ENCODE measurements at places on chromosomes 11 and 22.

- no peaks in the 10 kb centered on the region for H3K4me1 ChIP-seq
- H3K4me3 ChIP-seq, result no peak overlapping the region
- H3K36me3 ChIP-seq, result no peaks in the 10 kb centered on the region
- peaks cover 11% of the 10 kb centered on the region for H3K27me3 ChIP-seq
- peak; percentile 63 for DNase-seq
- H3K27ac ChIP-seq, result no peak overlapping the region
Observed at GRCh38 chr11:131674051-131674755, 303.8 kb downstream of the NTM start.

DNA sequence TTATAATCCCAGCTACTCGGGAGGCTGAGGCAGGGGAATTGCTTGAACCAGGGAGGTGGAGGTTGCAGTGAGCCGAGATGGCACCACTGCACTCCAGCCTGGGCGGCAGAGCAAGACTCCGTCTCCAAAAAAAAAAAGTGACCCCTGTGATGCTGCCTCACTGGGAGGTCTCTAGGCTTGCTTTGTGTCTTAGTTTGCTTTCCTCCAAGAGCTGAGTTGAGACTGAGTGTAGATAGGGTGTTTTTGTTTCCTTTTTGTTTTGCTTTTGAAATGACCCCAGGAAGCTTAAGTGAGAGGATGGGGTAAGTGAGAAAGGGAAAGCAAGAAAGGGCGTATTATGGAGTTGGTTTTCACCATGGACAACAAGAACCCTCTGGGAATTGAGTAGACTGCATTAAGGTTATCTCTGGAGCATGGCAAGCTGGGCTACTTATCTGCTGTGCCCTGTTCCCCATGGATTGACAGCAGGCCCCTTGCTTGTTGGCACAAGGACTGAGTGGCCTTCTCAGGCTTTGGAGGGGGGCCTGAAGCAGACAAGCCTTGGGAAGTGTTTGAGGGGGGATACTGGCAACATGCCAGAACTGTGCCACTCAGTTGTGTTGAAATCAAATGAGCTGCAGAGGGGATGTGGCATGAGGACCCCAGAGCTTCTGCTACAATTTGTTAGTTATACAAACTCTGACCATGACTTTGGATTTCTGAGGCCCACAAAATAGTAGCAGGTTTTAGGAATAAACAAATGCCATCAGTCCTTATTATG is 300.6 kb upstream of the C11orf87 start:
- H3K27ac ChIP-seq, result no peak overlapping the region
- no peak for DNase-seq
- H3K36me3 ChIP-seq, result no peaks in the 10 kb centered on the region
- no peaks in the 10 kb centered on the region for H3K27me3 ChIP-seq
- H3K4me3 ChIP-seq, result no peak overlapping the region

GRCh38 chr22:22863001-22863400 is 24.6 kb upstream of the IGLL5 start:
- DNase-seq, result no peak
- H3K4me3 ChIP-seq, result no peak overlapping the region
- H3K36me3 ChIP-seq, result no peaks in the 10 kb centered on the region
- H3K27ac ChIP-seq, result no peak overlapping the region
- no peaks in the 10 kb centered on the region for H3K4me1 ChIP-seq

- DNase-seq, result no peak
- no peak overlapping the region for H3K4me3 ChIP-seq
- no peak overlapping the region for H3K27ac ChIP-seq
- H3K27me3 ChIP-seq, result peaks cover 4% of the 10 kb centered on the region
- no peaks in the 10 kb centered on the region for H3K36me3 ChIP-seq
- H3K4me1 ChIP-seq, result no peaks in the 10 kb centered on the region
Observed at GRCh38 chr11:62264004-62264403, 6.0 kb upstream of the SCGB2A2 start.

- DNase-seq, result peak; percentile 31
- no peak overlapping the region for H3K4me3 ChIP-seq
- peaks cover 26% of the 10 kb centered on the region for H3K36me3 ChIP-seq
- no peaks in the 10 kb centered on the region for H3K27me3 ChIP-seq
Observed at GRCh38 chr11:10770626-10771254, 19.7 kb downstream of the CTR9 start.

DNA sequence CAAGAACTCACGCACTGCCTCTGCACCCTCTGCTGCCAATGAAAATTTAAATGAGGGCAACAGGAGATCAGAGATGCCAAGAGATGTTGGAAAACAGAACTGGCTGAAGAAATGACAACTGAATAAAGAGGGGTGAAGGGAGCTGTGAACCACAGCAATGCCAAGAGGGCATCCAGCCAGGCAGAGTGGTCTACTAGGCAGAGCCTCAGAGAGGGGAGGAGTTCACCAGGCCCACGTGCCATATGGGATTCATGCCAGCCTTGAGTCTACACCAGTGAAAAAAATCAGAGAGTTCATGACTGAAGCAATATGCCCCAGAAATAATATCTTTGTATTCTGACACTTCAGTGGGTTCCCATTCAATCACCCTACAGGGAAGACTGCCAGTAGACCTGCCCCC is 4.4 kb downstream of the APOL2 start:
- H3K27me3 ChIP-seq, result no peaks in the 10 kb centered on the region
- H3K27ac ChIP-seq, result no peak overlapping the region
- no peak overlapping the region for H3K4me3 ChIP-seq
- DNase-seq, result no peak

GRCh38 chr11:71309181-71309580 is 56.8 kb upstream of the SHANK2 start:
- no peak for DNase-seq
- no peak overlapping the region for H3K4me3 ChIP-seq
- H3K36me3 ChIP-seq, result no peaks in the 10 kb centered on the region
- peaks cover 6% of the 10 kb centered on the region for H3K27me3 ChIP-seq
- H3K27ac ChIP-seq, result no peak overlapping the region

GRCh38 chr22:19258371-19258770 is 33.1 kb downstream of the CLTCL1 start:
- H3K4me3 ChIP-seq, result no peak overlapping the region
- H3K27ac ChIP-seq, result no peak overlapping the region
- peaks cover 4% of the 10 kb centered on the region for H3K4me1 ChIP-seq
- no peak for DNase-seq
- H3K27me3 ChIP-seq, result no peaks in the 10 kb centered on the region

DNA sequence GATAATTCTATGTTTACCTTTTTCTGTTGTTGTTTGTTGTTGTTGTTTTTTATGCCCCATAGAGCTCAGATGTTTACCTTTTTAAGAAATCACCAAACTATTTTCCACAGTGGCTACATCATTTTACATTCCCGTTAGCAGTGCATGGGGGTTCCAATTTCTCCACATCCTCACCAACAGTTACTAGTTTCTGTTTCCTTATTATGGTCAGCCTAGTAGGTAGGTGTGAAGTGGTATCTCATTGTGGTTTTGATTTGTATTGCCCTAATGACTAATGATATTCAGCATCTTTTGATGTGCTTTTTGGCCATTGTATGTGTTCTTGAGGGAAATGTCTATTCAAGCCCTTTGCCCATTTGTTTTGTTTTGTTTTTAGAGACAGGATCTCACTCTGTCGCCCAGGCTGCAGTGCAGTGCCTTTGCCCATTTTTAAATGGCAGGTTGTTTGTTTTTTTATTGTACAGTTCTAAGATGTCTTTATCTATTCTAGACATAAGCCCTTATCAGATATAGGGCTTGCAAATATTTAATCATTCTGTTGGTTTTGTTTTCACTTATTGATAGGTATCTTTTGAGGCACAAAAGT is 27.5 kb downstream of the CHEK2 start:
- no peak overlapping the region for H3K4me3 ChIP-seq
- peaks cover 6% of the 10 kb centered on the region for H3K36me3 ChIP-seq
- DNase-seq, result peak; percentile 8
- H3K27ac ChIP-seq, result no peak overlapping the region
- no peaks in the 10 kb centered on the region for H3K4me1 ChIP-seq

- H3K4me3 ChIP-seq, result no peak overlapping the region
- H3K36me3 ChIP-seq, result no peaks in the 10 kb centered on the region
- peak; percentile 66 for DNase-seq
- H3K4me1 ChIP-seq, result peaks cover 19% of the 10 kb centered on the region
- no peak overlapping the region for H3K27ac ChIP-seq
- no peaks in the 10 kb centered on the region for H3K27me3 ChIP-seq
Observed at GRCh38 chr11:35305670-35306382, 113.5 kb downstream of the SLC1A2 start.

- DNase-seq, result no peak
- H3K27me3 ChIP-seq, result no peaks in the 10 kb centered on the region
- peaks cover under 1% of the 10 kb centered on the region for H3K4me1 ChIP-seq
- H3K4me3 ChIP-seq, result no peak overlapping the region
Observed at GRCh38 chr22:50503475-50504145, 3.9 kb downstream of the LMF2 start.

- no peaks in the 10 kb centered on the region for H3K36me3 ChIP-seq
- H3K27me3 ChIP-seq, result no peaks in the 10 kb centered on the region
- peak; percentile 34 for DNase-seq
- H3K27ac ChIP-seq, result no peak overlapping the region
- H3K4me3 ChIP-seq, result no peak overlapping the region
Observed at GRCh38 chr11:67572747-67573419, 10.7 kb upstream of the GSTP1 start.

GRCh38 chr11:102577182-102577581 is 46.6 kb upstream of the MMP7 start:
- peak; percentile 84 for DNase-seq
- H3K36me3 ChIP-seq, result no peaks in the 10 kb centered on the region
- no peak overlapping the region for H3K4me3 ChIP-seq
- no peak overlapping the region for H3K27ac ChIP-seq
- no peaks in the 10 kb centered on the region for H3K27me3 ChIP-seq

DNA sequence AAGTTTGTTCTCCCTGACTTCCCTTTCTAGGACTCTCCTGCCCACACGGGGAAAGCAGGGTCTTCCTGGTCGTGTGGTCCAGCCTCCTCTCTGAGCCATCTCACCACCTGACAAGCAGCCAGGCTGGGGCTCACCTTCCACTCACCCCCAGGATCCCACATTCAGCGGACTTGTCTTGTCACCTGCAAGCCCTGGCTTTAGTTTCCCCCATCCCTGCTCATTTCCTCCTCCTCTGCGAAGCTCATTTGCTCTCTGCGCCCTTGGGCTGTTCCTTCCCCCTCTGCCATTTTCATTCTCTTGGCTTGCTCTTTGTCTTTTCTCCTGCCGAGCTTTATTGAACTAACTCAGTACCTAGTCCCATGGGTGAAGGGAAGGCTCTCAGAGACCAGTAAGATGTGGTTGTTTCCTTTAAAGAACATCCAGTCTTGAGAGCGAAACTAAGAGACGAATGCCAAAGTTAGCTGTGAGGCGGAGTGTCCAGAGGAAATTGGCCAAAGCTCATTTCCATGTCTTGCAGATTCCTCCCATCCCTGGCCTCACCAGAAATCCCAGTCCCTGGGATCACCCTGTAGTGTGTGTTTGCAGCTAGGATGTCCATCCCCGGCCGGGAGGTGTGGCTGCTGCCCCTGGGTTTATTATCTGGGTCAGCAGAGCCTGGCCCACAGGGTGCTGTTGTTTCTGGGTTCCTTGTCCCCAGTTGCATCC is 2.0 kb downstream of the ST14 start:
- H3K27ac ChIP-seq, result no peak overlapping the region
- no peaks in the 10 kb centered on the region for H3K36me3 ChIP-seq
- H3K4me3 ChIP-seq, result no peak overlapping the region
- peaks cover 15% of the 10 kb centered on the region for H3K4me1 ChIP-seq
- H3K27me3 ChIP-seq, result peaks cover 53% of the 10 kb centered on the region
- DNase-seq, result no peak

DNA sequence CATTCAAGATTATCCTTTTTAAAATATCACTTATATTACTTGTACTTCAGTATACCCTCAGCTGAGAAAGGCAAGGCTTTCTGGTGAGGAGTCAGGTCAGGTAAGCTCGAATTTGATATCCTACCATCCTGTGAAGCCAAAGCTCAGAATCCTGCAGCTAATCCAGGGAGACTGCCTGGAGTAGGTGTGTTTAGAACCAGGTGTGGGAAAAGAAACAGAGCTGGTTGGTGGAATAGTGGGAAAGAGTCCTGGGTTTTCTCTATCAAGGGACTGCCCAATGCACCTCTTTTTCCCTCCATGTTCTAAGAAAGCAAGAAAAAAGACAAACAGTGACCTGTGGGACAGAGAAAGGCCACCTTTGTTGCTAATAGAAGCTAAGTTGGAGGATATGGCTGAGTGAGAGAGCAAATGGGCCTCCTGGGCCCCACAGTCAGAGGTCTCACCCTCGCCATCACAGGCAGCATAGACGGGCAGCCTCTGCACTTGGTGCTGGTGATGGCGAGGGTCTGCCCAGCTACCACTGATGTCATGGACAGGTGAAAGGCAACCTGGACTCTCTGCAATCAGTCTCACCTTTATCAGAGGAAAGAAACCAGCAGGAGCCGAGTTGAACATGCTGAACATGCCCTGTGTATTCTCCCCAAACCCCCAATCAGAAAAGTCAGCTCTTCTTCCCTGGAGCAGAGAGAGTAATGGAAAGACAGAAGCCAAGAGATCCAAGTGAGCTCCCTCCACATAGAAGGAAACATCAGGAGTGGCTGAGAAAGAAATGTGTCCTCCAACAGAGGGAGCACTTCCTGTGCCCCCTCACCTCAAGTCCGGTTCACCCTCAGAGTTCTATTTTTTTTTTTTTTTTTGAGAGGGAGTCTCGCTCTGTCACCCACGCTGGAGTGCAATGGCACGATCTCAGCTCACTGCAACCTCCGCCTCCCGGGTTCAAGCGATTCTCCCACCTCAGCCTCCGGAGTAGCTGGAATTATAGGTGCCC is 491.3 kb downstream of the BUD13 start:
- no peaks in the 10 kb centered on the region for H3K4me1 ChIP-seq
- no peaks in the 10 kb centered on the region for H3K27me3 ChIP-seq
- no peaks in the 10 kb centered on the region for H3K36me3 ChIP-seq
- no peak for DNase-seq
- no peak overlapping the region for H3K27ac ChIP-seq
- H3K4me3 ChIP-seq, result no peak overlapping the region

GRCh38 chr11:18618342-18619025 is 15.7 kb downstream of the SPTY2D1 start:
- no peak overlapping the region for H3K4me3 ChIP-seq
- no peak overlapping the region for H3K27ac ChIP-seq
- H3K4me1 ChIP-seq, result peaks cover 31% of the 10 kb centered on the region
- no peaks in the 10 kb centered on the region for H3K27me3 ChIP-seq
- no peak for DNase-seq

DNA sequence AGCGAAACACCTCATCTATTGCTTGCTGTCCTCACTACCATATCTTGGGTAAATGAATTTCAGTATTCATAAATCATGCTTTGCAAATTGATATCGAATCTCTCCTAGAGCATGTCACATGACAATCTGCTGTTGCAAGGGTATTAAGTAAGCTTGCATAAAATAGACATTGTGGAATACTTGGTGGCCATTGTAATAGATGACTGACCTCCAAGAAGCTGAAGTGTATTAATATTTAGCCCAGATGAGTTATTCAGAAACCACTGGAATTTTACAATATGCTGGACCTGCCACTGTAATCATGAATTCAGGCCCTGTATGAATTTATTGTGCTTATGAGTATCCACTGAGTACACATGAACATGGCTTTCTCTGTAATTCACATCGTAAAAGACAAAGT is 289.7 kb upstream of the ARHGAP42 start:
- no peaks in the 10 kb centered on the region for H3K27me3 ChIP-seq
- no peak overlapping the region for H3K27ac ChIP-seq
- no peaks in the 10 kb centered on the region for H3K4me1 ChIP-seq
